ENCODE measurements at places on chromosomes 3 and 15.

- no peak for DNase-seq
These were observed 2.2 kb upstream of the HES1 start for GRCh38 chr3:194133661-194134230.

DNA sequence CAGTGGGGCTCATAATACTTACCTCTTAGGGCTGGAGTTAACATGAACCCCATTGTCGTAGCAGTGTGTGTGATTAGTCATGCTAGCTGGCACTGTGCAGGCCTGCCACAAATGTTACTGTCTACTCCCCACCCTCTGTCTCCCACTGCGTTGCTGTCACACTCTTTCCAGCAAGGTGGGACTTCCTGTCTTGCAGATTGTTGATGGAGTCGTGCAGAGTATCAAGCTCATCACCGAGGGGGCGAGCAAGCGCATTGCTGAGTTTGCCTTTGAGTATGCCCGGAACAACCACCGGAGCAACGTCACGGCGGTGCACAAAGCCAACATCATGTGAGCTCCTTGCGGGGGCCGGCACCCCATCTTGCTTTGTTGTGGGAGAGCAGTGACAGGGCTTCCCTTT, 12.9 kb downstream of the IDH3A start:
- no peak for DNase-seq

DNA sequence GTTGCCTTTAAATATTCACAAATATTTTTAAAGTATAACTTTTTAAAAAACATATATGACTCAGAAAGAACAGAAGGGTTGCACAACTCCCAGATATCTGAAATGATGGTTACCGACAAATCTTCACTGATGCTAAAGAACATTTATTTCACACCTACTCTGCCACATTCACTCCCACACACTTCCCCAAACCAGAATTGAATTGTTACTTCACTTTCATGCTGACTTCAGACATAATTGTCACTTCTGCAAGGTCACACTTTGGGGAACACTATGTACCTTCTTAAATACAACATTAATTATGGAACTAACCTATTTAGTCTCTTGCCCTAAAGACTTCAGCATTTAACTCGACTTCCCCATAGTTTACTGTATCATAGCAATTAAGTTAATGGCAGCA, 795.1 kb downstream of the FHIT start:
- DNase-seq, result no peak

DNA sequence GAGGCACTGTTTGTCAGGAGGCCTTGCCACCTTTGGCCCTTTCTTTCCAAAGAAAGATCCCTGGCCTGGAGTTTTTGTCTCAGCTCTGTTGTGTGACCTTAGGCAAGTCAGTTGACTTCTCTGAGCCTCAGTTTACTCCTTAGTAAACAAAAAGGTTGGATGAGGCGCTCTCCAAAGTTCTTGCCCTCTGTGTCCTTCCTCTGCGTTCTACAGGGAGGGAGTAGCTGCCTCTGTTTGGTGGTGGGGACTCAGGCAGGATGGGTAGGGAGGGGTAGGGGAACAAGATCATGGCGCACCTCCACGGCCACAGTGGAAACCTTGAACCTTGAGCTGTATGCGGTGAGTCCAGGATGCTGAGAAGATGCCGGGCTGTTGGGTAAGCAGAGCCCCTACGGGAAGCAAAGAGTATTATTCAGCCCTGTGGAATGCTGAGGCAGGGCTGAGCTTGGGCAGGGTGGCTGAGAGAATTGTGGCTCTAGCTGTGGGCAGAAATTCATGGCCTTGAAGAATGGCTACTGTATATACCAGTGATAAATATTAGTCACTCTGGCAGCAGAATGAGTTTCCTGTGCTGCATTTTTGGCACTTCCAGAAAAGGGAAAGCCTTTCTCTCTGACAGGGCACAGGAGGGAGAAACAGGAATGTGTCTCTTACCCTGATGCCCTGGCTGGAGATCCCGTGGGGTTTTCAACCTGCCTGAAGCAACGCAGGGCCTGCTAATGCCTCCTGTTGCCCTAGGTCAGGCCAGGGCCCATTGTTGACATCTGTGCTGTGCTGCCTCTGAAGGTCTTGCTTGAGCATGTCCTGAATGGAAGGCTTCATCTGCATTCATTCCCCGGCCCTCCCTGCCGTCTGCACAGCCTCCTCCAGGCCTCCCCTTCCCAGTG, 39.9 kb downstream of the SMAD3 start:
- no peak for DNase-seq

- DNase-seq, result no peak
These were observed 240.3 kb downstream of the FGF12 start for GRCh38 chr3:192487033-192487432.

- DNase-seq, result no peak
These were observed 16.3 kb upstream of the TRAT1 start for GRCh38 chr3:108806316-108806715.

GRCh38 chr3:55637906-55638638, 151.0 kb upstream of the WNT5A start:
- DNase-seq, result no peak

- DNase-seq, result no peak
These were observed 42.1 kb downstream of the ISL2 start for GRCh38 chr15:76378691-76379090.

GRCh38 chr3:15261274-15261673, 55.2 kb downstream of the CAPN7 start:
- DNase-seq, result no peak

DNA sequence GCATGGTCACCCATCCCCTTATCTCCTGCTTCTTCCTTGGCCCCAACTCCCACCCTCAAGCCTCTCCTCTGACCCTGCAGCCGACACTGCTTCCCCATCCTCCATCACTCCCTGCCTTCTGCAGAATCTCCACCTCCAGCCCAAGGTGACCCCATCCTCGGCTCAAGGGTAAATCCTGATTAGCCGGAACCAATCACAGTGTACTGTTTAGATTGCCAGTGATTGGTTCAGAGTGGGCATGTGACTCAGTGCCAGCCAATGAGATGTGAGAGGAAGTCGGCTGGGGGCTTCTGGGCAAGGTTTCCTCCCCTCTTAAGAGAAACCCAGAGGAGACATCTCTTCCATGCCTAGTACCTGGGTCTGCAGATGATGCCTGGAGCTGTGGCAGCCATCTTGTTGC, 10.3 kb downstream of the CACNA2D2 start:
- DNase-seq, result no peak

DNA sequence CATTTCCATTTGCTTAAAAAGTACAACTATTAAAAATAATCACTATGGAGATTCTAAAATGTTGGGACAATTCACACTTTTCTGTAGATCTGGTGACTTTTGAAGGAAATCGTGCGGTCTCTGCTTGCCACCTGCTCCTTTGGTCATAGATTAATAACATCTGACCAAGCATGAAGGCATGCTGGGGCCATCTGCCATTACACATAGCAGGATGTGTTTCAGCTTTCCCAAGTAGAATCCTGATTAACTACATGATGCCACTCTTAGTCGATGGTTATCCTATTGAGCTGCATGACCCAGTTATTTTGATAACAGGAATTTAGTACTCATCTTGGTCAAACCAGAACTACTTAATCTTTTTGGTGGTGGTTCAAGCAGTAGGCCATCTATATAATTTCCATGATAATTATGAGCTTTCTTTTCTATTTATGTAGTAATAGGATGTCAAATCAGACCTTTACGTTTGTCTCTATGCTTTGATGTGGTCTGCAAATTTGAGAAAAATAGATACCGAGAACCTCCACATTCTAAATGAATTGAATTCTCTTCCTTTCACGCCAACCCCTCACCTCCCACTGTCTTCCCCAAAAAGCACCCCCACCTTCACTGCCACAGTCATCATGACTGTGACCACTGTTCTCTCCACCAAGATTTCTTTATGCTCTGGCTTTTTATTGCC, 158.1 kb downstream of the DIPK2A start:
- no peak for DNase-seq

GRCh38 chr15:98801234-98801561, 152.9 kb downstream of the IGF1R start:
- DNase-seq, result no peak

DNA sequence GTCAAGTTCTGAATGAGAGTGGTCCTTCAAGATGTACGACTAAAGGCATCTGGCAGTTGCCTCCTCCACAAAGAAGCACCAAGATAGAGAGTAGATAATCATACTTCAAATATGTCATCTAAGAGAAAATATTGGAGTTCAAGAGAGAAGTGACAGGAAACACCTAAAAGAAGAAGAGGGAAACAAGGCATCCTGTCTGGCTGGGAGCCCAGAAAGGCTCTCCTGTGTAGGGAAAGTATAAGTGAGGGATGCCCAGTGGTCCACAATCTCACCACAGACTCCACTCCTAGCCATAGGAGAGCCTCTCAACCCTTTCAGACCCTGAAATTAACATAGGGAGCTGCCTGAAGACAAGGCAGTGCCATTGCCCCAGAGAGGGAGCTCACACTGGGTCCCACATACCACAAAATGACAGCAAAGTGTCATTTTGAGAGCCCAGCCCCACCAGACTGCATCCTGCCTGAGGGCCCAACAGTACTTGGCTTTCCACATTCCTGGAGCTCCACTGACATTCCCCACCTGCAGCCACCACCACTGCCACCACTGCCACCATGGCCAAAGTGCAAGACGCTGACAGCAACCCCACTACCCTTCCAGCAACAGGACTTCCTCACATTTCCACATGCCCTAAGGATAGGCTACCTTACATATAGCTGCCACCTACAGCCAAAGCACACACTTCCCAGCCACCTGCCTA, 210.6 kb downstream of the ATP8B4 start:
- no peak for DNase-seq

DNA sequence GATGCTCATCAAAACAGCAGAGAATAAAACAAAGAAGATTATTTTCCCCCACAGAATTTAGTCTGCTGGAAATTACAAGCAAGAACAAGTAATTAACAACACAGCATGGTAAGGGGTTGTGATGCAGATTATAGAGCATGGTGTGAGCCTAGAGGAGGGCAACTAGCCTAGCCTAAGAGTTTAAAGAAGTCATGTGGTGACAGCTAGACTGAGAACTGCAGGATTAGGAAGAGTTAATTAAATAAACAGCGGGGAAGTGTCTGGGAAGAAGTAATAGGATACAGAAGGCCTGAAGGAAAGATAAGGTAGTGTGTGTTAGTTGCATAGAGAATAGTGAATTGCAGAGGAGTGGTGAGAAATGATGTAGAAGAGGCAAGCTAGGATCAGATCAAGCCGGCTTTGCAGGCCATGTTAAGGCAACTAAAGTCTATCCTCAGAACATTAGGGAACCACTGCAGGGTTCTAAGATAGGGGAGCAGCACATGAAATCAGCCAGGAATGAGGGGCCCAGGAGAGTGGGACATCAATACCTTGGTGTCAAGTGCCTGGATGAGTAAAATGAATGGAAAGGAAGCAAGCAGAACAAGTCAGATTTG, 11.9 kb upstream of the PKM start:
- no peak for DNase-seq

DNA sequence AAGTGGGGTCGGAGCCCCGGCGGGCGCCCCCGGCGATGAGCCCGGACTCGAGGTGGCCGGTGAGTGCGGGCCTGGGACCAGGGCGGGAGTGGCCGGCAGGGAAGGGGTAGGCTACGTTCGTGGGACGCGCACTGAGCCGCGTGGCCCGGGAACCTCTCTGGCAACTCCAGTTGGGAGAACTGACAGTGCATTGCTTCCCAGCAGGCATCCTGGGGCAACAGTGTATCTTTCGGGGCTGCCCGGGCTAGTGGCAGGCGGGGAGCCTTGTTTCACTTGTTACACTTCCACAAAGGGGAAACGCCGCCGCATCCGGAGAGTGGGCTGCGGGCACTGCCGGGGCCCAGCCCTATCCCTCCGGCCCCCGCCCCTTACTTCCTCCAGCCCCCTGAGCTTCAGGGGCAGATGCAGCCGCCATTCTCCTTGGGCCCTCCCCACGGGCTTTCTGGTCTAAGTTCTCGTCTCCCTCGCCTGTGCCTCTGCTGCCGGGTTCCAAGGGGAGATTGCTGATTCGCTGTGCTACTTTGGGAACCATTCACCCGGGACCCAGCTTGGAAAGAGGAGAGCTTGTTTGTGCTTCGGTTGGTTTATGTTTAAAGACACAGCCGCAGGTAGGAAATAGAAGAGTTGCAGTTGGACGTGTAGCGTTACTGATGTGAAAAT, 675 bp downstream of the BRPF1 start:
- no peak for DNase-seq

DNA sequence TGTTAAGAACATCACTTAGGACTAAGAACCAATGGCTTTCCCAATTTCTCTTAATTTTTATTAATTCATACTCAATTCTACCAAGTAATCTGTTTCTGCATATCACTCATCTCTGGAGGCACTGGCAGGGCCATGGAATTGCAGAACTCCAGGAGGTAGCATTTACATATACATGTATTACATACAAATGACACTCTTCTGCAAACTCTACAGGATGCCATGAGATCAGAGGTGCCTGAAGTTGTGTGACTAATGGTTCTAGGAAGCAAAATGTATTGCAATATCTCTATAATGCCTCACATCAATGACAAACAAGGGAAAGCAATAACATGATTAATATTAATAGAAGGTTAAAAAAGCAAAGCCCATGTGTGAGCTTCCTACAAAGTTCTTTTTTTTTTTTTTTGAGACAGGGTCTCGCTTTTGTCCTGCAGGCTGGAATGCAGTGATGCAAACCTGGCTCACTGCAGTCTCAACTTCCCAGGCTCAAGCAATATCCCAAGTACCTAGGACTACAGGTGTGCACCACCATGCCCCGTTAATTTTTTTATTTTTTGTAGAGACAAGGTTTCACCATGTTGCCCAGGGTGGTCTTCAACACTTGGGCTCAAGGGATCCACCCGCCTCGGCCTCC, 33.0 kb downstream of the DENND6A start:
- no peak for DNase-seq

DNA sequence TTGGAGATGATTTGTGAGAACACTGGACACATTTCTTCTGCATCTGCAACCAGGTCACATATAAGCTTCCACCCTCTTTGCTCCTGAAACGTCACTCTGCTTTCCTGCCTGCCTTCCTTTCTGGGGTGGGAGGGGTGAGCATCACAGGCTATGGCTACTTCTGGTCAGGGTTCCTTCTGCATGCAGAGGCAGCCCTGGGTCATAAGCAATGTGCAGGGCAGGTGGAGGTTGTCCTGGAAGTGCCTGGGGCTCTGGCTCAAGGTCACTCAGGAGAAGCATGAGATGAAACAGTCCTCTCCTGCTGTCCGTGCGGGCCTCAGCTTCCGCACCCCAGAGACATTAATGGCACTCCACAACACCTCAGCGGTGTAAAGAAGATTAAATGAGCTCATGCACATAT, 15.1 kb downstream of the SLC6A20 start:
- DNase-seq, result no peak

- no peak for DNase-seq
These were observed 69.6 kb downstream of the CHDH start for GRCh38 chr3:53776494-53777101.

- DNase-seq, result no peak
These were observed 487 bp downstream of the ITIH4 start for GRCh38 chr3:52829906-52830463.

GRCh38 chr15:42593143-42593542, 17.7 kb downstream of the STARD9 start:
- DNase-seq, result no peak

Measured in T-helper 2 cell (primary cell).